ENCODE measurements at places on chromosomes 2 and 18.

- no peak for DNase-seq
Observed at GRCh38 chr2:29281086-29281915, 166.1 kb downstream of the CLIP4 start.

GRCh38 chr2:2027271-2027670 lies 283.0 kb upstream of the PXDN start:
- DNase-seq: no peak

GRCh38 chr2:16165518-16166326 lies 225.4 kb downstream of the MYCN start:
- no peak for DNase-seq

DNA sequence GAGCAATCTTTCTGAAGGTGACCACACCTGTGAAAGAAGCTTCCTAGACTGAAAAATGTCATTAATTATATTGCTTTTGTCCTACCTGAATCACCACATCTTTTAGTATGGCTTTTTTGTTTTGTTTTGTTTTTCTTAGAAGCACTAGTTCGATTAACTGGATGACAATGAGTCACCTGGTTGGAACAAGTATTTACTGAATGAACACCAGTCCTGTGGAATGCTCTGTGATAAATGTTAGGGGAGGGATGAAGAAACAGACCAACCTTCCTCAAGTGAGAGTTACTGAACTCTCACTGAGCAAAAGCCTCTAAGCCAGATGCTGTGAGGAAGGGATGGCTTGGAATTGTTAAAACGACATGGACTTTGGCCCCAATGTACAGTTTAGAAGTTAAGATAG lies 26.8 kb upstream of the DCC start:
- DNase-seq: no peak

DNA sequence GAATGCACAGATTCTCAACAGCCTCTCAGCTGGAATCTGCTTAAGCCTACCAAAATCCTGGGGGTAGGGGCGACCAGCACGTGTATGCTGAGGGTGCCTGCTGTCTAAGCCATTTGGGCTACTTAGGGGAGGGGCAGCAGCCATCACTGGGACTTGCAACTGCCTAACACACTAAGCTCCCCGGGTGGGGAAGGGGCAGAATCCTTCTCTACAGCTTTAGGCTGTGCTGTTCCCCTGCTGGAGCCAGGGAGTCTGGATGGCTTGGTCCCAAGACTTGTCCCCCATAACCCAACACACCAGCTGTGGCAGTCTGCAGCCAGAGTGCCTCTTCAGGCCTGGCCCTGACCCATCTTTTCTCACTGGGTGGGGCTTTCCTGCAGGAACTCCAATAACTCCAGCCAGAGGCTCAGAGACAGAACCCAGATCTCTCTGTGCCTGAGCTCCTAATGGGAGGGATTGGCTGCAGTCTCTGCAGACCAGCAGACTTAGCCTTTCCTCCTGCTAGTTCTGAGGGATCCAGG lies 305.4 kb upstream of the RND3 start:
- DNase-seq: no peak

DNA sequence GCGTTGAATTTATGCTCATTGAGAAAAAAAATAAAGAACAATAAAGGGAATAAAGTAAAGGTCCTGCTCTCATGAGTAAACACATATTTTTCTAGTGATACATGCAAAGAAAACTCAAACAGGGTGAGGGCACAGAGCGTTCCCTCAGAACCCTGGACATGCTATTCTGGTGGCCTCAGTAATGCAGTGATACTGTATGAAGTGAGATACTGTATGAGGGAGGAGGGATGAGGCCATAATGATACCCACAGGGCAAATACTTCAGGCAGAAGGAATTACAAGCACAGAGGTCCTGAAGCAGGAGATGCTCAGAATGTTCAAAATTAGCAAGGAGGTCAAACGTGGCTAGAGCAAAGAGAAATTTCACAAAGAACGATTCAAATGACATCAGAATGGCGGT lies 28.4 kb upstream of the RNU4ATAC start:
- DNase-seq: no peak

- DNase-seq: no peak
Observed at GRCh38 chr2:40435426-40436092, 16.3 kb downstream of the SLC8A1 start.

DNA sequence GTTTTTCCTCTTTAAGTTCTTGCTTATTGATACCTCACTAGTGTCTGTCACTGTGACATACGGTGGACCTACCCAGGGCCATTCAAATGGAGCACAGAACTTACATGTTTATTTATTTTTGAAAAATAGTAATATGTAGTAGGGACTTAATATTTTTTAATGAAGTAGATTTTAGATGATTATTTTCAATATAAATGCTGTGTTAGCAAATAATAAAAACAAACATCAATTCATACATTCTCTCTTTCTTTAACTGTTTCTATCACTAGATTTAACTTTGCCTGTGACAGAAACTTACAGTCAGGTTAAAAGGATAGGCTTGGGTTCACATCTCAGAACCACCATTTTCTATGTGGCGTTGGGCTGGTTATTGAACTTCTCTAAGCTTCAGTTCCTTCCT lies 184.4 kb upstream of the RASGRP3 start:
- no peak for DNase-seq

DNA sequence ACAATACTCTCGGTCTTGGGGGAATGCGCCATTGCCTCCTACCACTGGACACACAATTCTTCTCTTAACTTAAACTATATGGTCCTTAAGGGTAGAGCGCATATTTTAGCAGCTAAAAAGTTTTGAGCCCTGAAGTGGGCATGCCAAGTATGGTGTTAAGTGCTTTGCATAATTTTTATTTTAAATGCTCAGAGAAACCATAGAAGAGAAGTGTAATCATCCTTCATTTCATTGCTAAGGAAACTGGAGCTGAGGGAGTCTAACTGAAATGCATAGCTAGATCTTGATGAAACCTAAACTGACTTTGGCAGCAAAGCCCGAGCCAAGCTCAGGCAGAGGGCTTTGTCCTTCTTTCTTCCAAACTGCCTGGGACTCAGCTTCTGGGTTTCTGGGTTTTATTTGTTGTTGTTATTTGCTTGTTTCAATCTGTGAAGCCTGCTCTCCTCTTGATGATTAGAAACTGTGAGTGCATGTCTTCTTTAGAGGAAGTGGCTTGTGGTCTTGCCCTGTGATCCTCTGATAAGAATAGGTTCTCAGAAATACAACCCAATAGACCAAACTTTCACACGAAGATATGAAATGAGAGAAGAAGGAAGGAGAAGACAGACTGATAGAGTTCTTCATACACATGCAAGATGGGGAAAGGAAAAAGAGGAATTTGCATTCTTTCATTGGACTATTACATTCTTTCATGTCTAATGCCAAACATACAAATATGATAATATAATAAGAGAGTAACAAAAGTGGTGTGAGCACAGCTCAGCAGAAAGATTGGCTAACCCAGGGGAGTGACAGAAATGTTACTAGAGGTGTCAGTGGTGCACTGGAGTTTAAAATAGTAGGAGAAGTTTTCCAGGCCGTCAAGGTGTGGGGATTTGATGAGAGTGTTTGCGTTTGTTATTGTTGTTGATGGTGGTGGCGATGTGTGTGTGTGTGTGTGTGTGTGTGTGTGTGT lies 7.5 kb upstream of the RNF144A start:
- DNase-seq: no peak

- DNase-seq: no peak
Observed at GRCh38 chr18:55998071-55998522, 410.1 kb upstream of the TCF4 start.

- no peak for DNase-seq
Observed at GRCh38 chr2:225531559-225531958, 132.0 kb downstream of the NYAP2 start.

- DNase-seq: no peak
Observed at GRCh38 chr2:121287146-121287798, 2.3 kb upstream of the TFCP2L1 start.

DNA sequence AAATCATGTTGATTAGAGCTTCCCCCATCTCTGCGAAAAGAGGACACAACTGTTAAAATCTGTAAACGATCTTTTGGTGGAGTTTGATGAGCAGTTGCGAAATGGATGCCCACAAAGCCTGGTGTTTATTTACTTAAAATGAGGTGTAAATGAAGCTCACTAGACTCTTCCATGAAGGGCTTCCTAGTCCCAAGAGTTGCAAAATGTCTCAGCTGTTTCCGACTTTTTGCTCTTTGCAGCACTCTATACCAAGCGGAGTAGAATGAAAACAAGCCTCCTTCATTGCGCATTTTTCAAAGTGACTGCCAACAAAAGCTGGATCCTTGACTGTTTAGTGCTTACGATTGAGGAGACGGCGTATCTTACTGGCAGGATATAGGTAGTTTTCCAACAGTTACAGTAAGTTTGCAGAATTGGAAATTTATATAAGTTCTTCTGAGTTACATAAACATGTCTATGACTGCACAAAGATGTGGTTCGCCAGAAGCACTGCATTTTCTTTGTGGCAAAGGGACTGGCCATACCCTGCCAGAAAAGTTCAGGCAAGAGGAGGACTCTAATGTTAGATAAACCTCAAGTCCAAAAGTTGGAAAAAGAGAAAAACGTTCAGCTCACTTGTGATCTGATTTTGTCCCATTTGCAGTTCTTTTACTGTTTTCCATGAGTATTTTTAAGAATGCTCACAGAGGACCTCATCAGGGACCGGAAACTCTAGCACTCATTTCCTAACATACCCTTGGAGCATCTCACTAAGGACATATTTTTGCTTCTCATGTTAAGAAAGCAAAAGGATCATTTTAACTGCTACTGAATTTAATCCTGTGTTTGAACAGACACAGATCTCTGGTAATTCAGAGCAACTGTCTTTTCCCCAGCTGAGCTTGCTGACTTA lies 42.7 kb downstream of the COLEC12 start:
- DNase-seq: no peak

DNA sequence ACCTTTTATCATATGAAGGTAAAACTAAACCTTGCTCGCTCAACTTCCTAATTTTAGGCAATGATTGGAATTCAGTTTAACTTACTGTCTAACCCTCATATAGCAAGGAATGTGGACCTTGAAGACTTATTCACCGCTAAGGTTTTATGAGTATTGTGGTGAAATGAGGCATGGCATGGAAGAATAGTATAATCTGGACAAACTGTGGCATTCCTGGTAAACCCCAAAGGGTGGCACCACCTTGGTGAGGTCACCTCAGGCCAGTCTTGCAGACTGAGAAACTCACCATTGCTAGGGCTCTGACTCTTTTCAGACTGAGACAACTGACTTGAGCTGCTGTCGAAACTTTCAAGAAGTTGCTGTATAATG lies 51.1 kb upstream of the EHBP1 start:
- DNase-seq: no peak

GRCh38 chr2:134549104-134549503 lies 169.7 kb downstream of the TMEM163 start:
- no peak for DNase-seq

- no peak for DNase-seq
Observed at GRCh38 chr2:200788121-200788718, 23.5 kb upstream of the BZW1 start.

GRCh38 chr2:68200157-68200787 lies 42.6 kb downstream of the PNO1 start:
- no peak for DNase-seq

GRCh38 chr2:23924589-23925359 lies 2.1 kb downstream of the ATAD2B start:
- DNase-seq: no peak

Data from stimulated activated CD8-positive, alpha-beta memory T cell treated with anti-CD3 and anti-CD28 coated beads, Interleukin-2, amount 100 ng/mL, for 48 hours (primary cell).